ENCODE measurements at places on chromosomes 5 and 9.

GRCh38 chr9:83715221-83715620 is 7.5 kb upstream of the UBQLN1 start:
- no peak for DNase-seq

GRCh38 chr5:56282216-56282615 is 49.1 kb upstream of the ANKRD55 start:
- DNase-seq, result no peak

GRCh38 chr9:93676310-93677047 is 100.1 kb downstream of the PHF2 start:
- DNase-seq, result no peak

GRCh38 chr5:97111004-97111403 is 31.4 kb downstream of the LIX1 start:
- no peak for DNase-seq

DNA sequence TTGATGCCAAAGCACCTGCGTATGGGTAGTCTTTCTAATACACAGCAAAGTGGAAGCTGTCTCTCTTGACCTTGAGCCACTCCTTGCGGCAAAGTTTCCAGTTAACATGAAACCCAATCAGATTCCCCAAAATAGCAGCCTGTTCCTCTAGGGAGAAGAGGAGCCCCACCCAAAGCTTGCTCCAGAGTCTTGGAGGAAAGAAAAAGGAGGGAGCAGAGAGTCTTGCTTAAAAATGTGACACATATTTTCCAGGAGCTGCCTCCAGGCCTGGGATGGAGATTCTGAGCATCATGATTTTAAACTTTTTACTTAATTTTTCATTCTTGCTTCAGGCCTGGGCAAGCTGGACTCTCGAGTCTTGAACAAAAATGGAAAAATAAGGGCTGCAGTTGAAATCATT is 223.5 kb upstream of the TNC start:
- no peak for DNase-seq

DNA sequence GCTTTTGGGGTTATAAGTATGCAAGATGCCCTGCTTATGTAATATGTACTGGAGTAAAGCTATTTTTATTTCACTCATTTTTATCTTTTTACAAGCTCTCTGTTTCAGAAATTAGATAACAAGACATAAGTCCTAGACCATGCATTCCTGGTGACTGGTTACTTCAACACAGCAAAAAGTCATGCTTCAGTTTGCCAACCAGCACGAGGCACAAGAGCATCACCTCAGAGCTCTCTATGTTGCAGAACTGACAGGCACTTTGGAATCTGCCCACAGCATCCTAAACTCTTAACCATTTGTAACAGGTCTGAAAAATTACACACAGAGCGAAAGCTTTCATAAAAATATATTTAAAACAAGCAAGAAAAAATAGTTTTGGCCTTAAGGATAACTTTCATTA is 112.8 kb downstream of the MARCHF11 start:
- no peak for DNase-seq

GRCh38 chr9:76812591-76812990 is 48.4 kb downstream of the PCA3 start:
- no peak for DNase-seq

DNA sequence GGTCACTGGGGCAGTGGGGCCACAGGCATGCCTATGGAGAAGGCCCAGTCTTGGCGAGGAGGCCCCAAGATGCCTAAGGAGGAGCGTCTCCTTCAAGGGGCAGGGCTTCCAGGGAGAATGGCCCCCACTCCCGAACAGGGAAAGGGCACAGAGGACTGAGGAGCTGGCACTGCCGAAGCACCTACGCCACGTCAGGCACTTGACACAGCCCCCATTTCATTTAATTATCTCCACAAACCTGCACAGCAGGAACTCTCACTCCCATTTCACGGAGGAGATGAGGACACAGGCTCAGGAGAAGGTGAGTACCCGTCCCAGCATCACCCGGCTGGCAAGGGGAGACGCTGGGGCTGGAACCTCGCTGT is 26.0 kb downstream of the EGR1 start:
- DNase-seq, result no peak

GRCh38 chr5:150809363-150809762 is 30.8 kb downstream of the SMIM3 start:
- no peak for DNase-seq

DNA sequence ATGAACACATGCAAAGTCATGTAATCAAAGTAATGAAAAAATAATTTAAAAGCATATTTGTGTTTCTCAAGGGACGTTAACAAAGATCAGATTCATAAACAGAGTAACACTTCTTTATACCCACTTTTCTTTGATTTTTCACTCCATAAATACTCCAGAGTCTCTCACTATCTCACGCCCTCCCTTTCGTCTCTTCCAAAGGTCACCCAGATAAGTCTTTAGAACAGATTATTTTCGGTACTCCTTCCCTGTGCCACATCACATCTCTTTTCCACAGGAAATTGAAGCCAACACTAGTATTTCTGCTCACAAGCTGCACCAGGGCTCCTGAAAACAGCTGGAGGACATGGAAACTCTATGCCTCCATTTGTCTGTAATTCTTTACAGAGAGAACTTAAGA is 15.4 kb upstream of the ALDOB start:
- DNase-seq, result no peak

- DNase-seq, result no peak
These were observed 663.6 kb upstream of the RIOK2 start for GRCh38 chr5:97846643-97847042.

- no peak for DNase-seq
These were observed 120.6 kb downstream of the C9orf50 start for GRCh38 chr9:129500161-129500862.

DNA sequence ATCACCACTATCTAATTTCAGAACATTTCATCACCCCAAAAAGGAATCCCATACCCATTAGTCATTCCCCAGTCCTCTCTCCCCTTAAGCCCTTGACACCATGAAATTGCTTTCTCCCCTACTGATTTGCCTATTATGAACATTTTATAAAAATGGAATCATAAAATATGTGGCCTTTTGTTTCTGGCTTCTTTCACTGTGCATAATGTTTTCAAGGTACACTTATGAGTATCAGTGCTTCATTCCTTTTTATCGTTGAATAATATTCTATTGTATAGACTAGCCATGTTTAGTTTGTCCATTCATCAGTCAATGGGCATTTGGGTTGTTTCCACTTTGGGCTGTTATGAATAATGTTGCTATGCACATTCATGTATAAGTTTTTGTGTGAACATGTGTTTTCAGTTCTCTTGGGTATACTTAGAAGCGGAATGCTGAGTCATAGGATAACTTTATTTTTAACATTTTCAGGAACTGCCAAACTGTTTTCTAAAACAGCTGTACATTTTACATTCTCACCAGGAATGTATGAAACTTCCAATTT is 40.4 kb upstream of the FGF1 start:
- DNase-seq, result no peak

DNA sequence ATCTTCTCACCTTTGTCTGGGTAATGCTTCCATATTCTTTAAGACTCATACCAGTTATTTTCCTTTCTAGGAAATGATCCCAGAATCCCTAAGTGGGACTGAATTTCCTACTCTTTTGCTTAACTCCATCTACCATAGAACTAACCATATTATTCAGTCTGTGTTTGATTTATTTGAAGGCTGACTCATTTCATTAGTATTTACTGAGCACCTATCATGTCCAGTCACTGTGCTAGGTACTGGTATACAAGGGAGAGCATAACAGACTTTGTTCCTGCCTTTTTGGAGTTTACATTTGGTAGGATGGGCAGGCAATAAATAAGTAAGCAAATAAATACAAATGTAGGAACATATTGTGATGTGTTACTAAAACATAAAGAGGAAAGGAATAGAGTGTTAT is 4.3 kb downstream of the NPR2 start:
- DNase-seq, result no peak

DNA sequence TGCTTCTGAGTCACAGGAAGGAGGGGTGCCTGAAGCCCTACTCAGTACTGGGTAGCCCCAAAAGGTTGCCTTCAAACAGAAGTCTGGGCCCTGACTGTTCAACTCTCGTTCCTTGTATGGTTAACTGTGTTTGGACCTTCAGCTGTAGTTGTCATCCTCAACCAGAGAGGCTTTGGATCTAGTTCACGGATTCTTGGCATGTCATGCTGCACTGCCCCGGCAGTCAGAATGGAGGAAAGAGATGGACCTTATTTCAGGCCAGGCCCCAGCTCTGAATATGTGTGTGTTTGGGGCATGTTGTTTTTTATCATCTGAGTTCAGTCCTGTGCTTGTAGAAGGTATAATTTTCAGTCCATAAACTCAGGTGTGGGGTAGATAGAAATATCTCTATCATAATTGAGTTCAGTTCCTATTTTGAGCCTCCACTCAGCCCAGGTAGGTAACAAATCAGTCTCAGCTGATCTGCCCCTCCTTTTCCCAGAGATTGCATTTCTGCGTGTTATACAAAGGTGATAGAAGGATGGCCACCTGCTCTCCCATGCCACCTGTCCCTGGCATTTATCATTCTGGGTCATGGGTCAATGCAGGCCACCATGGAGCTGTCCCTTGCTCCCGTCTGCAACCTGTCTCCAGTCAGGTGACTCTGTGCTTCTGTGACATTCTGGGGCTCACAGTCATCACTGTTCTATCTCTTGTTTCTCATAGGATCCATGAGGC is 127.5 kb upstream of the CPEB4 start:
- DNase-seq, result no peak

DNA sequence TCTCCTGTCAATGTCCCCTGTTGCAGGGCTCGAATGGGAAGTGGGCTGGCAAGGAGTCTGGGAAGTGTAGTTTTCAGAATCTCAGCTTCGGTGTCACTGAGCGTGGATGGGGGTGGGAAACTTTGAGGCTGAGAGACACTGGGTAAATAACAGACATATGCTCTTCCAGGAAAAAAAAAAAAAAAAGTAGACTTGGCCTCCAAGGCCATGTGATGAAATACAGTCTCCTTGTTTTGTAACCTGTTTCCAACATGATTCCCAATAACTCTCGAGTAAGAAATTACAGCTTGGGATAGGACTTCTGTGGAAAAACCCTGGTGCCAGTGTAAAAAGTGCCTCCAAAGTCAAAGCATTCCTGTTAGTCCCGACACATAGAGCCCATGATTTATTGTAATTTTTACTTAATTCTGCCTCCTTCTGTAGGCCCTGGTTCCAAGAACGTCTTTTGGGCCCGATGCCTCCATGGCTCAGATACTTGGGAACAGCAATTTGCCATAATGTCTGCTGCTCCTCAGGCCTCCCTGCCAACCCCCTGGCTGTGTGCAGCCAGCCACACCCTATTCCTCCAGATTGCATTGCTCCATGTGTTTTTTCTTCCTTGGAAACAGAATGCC is 119.5 kb upstream of the TNC start:
- DNase-seq, result peak; percentile 95

DNA sequence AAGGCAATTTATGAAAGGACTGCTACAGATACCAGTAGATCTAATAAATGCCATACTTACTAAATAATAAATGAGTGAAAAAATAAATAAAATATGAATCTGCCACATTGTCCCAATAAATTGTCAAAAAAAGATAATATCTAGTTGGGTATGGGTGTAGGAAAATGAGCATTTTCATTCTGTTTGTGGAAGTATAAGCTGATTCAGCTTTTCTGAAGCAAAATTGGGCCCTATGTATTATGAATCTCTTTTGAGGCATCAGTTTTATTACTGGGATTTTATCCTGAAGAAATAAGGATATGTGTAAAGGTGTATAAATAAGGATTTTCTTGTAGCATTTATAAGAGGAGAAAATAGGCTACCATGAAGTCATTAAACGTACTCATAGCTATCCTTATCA is 46.1 kb downstream of the CAVIN4 start:
- no peak for DNase-seq

GRCh38 chr5:39225405-39226099 is 6.2 kb upstream of the FYB1 start:
- DNase-seq, result no peak

DNA sequence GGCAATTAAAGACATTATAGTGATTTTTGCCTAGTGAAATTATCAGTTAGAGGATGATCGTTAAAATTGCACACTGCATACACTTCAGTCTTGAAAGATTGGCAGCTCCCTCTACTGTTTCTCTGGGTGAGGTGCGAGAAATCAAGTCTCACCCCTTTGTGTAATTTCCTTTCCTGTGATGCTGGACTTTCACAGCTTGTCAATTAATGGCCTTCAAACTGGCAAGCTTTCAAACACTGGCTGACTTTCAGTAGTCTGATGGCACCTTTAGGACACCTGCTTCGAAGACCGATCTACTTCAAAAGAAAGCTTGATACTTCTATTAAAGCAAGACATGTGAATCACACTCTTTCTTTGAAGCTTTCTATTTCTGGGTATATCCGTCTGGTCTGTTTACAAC is 706.7 kb upstream of the PTPRD start:
- DNase-seq, result peak; percentile 61

GRCh38 chr5:115873392-115873791 is 31.7 kb downstream of the AP3S1 start:
- DNase-seq, result peak; percentile 31

DNA sequence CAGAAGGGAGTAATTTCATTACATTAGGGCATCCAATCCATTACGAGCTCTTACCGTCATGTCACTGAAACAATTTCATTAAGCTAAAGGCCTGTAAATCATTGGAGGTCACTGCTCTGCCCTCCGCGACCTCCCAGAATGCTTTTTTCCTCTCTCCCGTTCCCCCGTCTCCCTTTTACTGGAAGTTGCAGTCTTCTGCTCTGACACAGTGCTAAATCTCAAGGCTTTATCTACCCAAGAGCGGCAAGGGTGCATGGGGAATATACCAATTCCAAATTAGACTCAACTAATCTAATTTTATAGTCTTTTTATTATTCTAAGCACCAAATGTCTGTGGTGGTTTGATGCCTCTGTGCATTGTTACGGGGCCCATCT is 265.7 kb upstream of the PANK3 start:
- no peak for DNase-seq

DNA sequence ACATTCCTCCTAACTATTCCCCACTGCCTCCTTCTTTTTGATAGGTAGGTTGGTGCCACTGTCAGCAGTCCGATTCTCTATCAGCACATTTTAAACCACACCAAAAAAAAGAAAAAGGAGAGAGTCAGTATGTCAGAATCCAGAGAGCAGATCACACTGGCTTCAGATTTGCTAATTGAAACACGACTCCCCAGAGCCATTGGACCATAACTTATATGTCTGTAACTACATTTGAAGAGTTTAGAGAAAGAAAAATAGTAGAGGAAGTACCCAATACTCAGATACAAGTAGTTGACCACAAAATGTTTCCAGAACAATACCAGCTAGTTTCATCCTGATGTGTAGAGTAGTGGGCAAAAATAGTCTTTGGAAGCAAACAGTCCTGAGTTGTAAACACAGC is 216.6 kb downstream of the NR2F1-AS1 start:
- DNase-seq, result peak; percentile 10

DNA sequence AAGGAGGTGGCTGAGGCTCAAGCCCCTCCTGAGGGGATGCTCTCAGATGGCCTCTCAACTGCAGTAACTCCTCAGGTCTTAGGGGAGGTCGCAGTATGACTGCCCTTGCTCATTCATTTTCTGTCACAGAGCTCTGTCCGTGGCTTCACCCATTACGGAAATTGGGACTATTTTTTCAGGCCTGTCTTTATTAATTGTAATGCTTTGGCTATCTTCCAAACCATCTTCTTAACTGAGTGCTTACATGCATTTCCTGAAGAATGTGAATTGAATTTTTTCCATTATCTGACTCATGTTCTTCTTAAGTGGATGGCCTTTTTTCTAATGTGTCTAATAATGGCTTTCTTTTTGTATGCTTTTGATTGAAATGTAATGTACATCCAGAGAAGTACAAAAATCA is 36.4 kb upstream of the SV2C start:
- DNase-seq, result no peak

Measured in NCI-H2171 treated with DMSO at 0.1 percent for 48 hours (cell line).